CD8-positive, alpha-beta memory T cell (primary cell): ENCODE measurements at places on chromosomes 4 and X.

- no peak for DNase-seq
These were observed 126.1 kb downstream of the MGST2 start for GRCh38 chr4:139791681-139792080.

DNA sequence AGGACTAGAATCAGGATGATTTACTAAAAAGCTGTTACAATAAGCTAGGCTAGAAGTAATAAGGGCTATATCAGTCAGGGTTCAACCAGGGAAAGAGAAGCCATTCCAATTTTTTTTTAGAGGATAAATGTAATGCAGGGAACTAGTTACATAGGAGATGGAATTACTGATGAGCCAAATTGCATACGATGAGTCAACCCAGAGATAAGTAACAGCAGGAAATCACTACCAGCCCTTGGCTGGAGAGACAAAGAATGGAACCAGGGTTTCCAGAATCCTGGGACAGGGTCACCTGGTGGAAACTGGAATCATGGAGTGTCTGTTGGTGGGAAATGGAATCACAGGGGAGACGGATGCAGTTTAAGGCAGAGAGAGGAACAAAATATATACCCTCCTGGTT, 13.1 kb upstream of the MAGEA4 start:
- no peak for DNase-seq

DNA sequence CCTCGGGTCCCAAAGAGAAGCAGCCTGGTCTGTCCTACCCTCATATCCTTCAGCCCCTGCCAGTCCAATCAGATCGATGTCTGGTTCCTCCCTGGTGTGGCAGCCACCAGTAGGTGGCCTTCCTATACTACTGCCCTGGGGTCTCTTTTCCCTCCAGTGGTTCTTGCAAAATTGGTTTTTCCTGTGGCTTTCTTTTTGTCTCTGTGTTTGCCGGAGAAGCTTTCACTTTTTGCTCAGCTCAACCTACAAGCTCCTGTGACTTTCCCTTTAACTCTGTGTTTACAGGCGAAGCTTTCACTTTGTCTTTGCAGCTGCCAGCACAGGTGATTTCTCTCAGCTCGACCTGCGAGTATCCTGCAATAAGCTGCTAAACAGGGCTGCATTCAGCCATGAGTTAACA, 46.8 kb downstream of the UGT2A3 start:
- no peak for DNase-seq

- DNase-seq = no peak
These were observed 474.3 kb downstream of the MID1IP1 start for GRCh38 chrX:39275500-39276068.

GRCh38 chr4:181194096-181194495, 1049.1 kb upstream of the TENM3 start:
- DNase-seq = no peak

DNA sequence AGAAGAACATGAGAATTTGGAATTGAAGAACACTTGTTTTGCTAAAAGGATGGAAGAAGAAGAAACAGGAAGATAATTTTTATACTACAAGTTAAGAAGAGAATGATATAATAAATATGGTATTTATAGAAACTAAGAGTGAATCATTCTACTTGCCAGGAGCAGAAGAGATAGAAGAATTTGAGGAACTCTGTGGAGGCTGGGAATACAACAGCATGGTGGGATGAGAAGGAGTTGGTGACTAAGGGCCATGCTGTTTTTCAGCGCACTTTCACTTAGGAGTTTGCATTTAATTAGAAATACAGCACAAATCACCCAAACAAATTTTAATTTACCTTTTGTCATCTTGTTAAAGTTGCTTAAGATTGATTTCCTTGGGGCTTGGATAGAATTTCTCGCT, 20.5 kb downstream of the HADH start:
- DNase-seq = no peak

DNA sequence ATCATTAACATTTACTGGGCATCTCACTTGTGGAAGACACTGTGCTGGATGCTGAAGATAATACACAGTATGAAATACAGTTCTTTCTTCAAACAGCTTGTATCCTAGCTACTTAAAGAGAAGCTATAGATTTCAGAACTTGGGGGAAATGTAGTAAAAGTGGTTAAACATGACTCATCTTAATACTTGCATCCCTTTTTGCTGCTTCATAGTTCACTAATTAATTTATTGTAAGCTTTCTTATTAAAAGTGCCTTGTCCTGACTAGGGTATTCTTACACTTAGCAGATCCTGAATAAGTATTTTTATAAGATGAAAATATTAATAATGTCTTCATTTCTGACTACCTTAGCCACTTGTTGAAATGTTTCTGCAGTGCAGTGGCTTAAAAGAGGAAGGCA, 132.8 kb upstream of the STIM2 start:
- no peak for DNase-seq

DNA sequence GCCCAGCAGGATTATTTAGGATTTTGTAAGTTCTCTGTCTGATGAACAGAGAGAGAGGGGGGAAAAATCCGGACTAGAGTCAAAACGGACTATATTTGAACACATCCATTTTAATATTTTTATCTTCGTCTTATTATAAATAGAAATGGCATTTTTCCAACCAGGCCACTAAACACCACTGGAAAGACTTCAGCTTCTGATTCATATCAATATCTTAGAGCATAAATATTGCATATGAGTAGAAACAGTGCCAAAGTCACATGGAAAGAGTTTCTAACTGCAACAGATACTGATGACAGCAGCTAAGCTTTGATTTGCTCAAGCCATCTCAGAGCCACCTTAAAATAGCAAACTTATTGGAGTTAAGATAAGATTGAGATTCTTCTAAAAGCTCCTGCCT, 456 bp downstream of the PPARGC1A start:
- no peak for DNase-seq

DNA sequence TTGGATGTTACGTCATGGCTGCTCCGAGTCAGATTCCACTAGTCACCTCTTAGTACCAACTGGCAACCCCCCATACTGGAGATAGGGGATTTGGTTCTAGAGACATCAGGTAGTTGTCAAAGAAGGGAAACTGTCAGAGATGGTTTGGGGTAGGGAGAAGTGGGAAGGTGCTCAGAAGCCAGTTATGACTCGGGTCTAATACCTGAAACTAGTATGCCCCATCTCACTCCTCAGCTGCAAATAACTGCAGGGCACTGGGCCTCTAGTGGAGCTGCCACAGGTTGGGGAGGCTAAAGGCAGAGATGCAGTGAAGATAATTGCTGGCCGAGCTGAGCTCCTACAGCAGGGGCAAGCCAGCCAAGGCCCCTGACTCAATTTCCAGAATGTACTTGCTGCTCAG, 30.0 kb downstream of the OTUD6A start:
- DNase-seq = no peak

- no peak for DNase-seq
These were observed 5.9 kb downstream of the EMCN start for GRCh38 chr4:100511896-100512295.

- DNase-seq = no peak
These were observed 153.2 kb upstream of the FRG1 start for GRCh38 chr4:189787216-189788031.

- DNase-seq = no peak
These were observed 184.4 kb downstream of the GABRB1 start for GRCh38 chr4:47215759-47216158.

GRCh38 chrX:13685126-13685763, 3.7 kb upstream of the RAB9A start:
- DNase-seq = no peak

- DNase-seq = no peak
These were observed 600.7 kb downstream of the ARAP2 start for GRCh38 chr4:35643661-35644060.

GRCh38 chr4:128658214-128658631, 151.3 kb upstream of the JADE1 start:
- DNase-seq = no peak

- DNase-seq = no peak
These were observed 14.5 kb downstream of the LNX1 start for GRCh38 chr4:53576676-53577372.

- DNase-seq = no peak
These were observed 34.0 kb upstream of the GNPDA2 start for GRCh38 chr4:44760142-44760898.

- DNase-seq = no peak
These were observed 258.1 kb upstream of the NEIL3 start for GRCh38 chr4:177051473-177052060.

DNA sequence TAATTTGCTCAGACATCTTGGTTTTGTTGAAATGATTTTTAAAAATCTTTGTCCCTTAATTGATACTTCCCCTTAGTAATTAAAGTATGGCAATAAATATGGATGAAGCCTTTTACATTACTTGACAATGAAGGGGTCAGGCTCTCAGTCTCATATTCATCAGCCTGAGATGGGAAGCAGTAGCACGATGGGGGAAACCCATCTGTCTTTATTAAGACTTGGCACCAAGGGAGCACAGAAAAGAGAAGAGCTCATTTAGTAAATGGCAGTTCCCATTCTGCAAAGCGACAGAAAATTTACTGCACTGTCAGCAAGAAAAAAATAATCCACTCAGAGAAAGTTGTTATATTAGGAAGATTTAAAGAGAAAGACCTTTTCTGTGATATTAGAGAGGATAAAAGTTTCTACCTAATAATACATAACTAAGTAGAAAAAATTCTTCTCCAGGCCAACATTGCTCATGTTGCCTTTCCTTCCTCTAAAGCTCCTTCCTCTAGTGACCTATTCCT, 7.9 kb upstream of the SERTM2 start:
- DNase-seq = no peak

GRCh38 chr4:135290136-135290535, 1088.5 kb upstream of the PABPC4L start:
- no peak for DNase-seq

GRCh38 chr4:18689308-18690115, 668.0 kb upstream of the LCORL start:
- DNase-seq = peak; percentile 4

- DNase-seq = no peak
These were observed 221.8 kb downstream of the DACH2 start for GRCh38 chrX:86369847-86370630.

- no peak for DNase-seq
These were observed 8.1 kb upstream of the GPR119 start for GRCh38 chrX:130393451-130394074.

GRCh38 chr4:140253556-140254027, 99.6 kb upstream of the MAML3 start:
- DNase-seq = no peak

- no peak for DNase-seq
These were observed 7.5 kb upstream of the KLHL5 start for GRCh38 chr4:39054497-39054896.
